Stimulated activated CD4-positive, alpha-beta T cell treated with anti-CD3 and anti-CD28 coated beads, Interleukin-15, amount 100 ng/mL, for 48 hours (primary cell): ENCODE measurements at places on chromosomes 2 and 18.

DNA sequence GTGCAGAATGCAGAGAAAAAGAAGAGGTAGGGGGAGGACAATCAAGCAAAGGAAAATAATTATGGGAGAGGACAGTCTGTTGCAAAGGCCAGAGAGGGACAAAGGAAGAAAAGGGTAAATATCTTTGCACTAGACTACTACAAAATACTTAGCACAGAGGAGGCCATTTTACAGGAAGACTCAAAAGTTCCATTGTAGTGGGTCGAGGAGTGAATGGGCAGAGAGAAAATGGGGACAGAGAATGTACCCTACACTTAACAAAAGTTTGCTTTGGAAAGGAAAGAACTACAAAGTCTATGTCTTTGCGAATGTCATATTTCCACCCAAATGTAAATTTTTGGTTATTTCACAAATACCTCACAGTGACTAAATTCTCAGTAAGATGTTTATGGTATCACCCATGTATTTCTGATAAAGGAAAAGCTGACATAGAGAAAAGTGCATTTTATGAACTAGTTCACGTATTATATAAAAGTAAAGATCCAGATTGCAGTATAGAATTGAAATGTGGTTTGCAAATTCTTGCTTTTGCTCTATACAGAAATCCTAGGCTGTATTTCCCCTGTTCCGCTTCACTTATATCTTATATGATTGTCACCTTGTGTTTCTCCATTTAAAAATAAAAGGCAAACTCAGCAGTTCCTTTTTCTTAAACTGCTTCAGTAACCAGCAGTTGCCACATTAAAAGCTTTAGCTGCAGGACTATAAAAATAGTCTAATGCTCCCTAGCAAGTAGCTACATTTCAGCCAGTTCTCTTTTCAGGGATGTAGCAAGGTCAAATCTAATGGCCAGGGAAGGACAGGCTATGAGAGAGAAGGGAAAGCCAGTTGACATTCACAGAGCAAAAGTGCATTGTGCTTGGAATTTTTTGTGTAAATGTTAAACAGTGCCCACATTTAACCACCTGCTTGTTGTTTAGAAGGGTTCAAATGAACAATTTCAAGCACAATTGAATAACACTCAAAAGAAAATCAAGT lies 79.7 kb upstream of the CYTIP start:
- no peak for DNase-seq

GRCh38 chr2:69893684-69894551 lies at the start of gene SNRNP27:
Gene SNRNP27 (plus strand): TSS chr2:69893956. CDS start chr2:69893985, 29 bp downstream.
- DNase-seq: peak; percentile 74

DNA sequence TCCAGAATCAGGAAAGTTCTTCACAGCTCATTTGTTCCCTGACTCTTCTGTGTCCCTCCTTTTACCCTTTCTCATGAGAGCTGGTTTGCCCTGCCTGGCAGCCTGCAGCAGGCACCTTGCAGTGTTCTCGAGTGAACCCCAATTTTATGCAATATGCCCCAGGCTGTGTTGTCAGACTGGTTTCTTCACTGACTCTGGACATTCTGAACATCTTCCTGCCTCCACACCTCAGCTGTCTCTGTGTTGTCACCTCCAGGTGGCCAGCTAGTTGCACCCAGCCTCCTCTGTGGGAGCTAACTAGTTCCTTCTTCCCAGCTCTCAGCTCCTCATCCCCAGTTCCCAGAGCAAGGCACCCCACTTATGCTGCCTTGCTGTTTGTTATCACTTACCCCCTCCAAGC lies 5.5 kb downstream of the SETBP1 start:
- no peak for DNase-seq

DNA sequence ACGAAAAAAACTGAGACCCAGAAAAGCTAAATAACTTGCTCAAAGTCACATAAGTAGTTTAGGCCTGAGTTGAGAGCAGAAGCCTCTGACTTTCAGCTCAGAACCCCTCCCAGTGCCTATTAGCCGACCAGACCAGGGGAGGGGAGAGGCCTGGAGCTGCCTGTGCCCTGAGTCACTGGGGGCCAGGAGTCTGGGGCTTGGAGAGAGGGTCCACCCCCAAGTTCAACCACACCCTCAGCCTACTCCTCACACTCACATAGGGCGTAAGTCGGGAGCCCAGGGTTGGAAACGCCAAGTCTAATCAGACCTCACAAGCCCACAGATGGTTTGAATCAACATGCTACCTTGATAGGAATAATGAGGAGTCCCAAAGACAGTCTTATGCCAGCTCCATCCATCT lies 12.6 kb upstream of the PKDCC start:
- no peak for DNase-seq

DNA sequence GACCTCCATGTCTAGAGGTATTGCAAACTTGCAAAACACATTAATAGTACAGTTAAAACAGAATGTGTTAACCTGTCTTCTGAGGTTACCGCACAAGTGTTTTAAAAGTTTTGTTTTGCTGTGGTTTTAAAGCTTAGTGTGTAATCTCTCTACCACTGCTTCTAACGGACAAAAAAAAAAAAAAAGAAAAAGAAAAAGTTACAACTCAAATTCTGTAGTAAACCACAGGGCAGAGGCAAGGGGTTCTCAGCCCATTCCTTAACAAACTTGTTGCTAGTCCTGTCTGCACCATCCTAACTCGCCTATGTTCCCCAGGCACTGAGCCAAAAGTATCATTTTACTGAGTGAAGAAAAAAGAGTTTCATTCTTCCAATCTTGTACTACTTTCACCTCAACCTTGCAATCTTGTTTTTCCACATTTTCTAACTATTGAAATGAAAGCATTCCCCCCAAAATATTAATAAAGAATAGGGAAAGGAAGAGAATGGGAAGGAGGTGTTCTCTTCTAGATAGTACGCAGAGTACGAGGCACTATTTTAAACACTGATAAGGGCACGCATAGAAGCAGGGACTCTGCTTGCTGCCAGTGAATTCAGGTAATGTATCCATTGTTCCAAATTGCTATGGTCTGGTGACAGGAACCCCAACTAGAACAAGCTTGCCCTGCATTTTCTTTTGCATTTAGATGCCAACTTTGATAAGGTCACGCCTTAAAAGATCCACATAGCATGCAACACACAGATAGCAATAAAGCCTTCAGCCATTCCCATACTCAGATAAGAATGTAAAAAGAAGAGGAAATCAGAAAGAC lies 47.1 kb downstream of the IKZF2 start:
- no peak for DNase-seq

- no peak for DNase-seq
These were observed 48.9 kb downstream of the TSN start for GRCh38 chr2:121804340-121804739.

GRCh38 chr18:58212274-58212673 lies 168.2 kb downstream of the NEDD4L start:
- DNase-seq: no peak

DNA sequence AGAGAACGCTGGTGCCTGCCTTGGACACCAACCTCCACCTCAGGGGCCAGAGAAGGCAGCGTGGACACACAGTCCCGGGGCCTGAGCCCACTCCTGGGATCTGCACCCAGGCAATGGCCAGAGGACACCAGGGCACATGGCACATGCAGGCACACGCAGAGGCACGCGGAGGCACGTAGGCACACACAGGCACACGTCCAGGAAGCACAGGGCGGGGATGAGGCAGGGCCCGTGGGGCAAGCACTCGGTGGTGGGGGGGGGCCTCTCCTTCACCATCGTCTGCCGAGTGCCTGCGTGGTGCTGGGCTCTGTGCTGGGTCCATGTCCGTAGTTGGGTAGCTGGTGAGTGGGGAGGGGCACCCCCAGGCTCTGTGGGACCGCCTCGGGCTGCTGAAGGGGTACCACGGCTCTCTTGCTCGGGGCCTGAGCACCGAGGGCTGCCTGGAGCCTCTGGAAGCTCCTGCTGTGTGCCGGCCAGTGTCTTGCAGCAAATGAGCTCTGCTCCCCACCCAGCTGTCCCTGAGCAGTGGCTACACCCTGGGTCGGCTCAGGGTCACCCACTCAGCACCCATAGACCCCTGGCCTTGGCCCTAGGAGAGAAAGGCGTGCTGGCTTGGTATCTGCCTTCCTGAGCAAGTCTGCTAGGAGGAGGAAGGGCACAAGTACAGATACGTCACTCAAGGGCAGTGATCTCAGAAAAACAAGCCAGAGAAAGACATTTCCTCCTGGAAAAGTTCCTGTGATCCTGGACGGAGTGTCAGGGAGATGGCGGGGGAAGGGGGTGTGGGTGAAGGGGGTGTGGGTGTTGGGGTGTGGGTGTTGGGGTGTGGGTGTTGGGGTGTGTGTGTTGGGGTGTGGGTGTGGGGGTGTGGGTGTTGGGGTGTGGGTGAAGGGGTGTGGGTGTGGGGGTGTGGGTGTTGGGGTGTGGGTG lies 26.4 kb downstream of the RTP5 start:
- no peak for DNase-seq

DNA sequence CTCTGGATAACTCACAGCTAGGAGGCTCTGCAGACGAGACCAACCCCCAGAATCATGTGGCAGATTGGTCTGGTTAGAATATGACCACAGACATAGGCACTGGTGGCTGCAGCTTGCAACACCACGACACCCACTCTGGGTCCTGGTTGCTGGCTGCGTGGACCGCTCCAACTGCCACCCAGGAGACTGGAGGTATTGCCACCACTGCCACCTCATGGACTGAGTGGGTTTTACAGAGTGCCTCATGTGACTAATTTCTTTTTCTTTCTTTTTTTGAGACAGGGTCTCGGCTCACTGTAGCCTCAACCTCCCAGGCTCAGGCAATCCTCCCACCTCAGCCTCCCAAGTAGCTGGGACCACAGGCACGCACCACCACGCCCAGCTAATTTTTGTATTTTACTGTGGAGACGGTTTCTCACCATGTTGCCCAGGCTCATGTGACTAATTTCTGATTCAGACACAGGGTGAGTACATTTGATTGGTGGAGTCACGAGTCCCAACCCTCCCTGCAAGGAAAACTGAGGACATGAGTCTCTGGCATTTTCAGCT lies 29.9 kb upstream of the NT5DC4 start:
- peak; percentile 41 for DNase-seq

DNA sequence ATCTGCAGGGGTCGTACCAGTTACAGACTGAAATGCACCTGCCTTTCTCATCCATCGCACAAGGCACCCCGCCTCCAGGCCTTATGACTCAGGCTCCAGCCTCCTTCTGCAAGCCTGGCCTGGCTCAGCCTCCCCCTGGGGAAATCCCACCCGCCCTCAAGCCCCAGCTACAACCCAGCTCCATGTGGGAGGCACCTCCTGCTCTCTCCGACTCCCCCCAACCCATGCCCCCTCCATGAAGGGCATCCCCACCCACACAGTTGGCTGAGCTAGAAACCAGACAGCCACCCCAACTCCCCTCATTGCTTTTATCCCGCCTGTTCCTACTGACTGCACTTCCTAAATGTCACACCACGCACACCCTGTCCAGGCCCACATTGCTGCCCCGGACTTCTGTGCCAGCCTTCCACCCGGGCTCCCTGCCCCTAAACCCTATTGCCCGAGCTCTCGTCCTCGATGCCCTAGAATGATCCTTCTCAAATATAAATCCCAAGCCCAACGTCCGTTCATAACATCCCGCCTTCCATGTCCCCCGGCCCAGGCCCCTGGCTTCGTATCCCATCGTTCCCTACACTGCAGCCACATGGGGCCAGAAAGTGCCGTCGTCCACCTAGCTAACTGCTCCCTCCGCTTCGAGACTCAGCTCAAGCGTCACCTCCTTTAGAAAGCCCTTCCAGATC lies 9.9 kb downstream of the DNMT3A start:
- DNase-seq: no peak

GRCh38 chr2:169768262-169768995 lies 30.2 kb upstream of the SSB start:
- DNase-seq: peak; percentile 6

- no peak for DNase-seq
These were observed 298.5 kb downstream of the ZNF521 start for GRCh38 chr18:25053466-25053865.

GRCh38 chr2:120679526-120679925 lies 56.1 kb upstream of the GLI2 start:
- DNase-seq: no peak

GRCh38 chr18:3594760-3595368 lies 144.9 kb downstream of the TGIF1 start:
- DNase-seq: no peak

GRCh38 chr2:119545754-119546446 lies 1.7 kb downstream of the CFAP221 start:
- DNase-seq: no peak

DNA sequence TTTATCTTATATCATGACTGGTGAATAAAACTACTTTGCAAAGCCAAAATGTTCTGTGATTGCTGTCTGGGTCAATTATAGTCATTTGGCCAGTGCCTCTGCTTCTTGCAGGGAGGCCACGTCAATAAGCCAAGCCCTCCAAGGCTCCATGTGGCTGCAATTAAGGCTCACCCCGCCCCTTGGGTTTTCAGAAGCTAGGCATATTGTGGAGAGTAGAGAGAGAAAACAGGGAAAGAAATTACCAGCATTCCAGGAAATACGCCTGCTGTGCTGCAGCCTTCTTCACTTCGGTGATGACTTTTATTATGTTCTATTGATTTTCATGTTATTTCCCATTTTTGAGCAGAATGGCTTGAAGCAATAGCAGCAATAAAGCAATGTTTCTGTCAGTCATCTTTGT lies 319.7 kb downstream of the SOX11 start:
- no peak for DNase-seq

DNA sequence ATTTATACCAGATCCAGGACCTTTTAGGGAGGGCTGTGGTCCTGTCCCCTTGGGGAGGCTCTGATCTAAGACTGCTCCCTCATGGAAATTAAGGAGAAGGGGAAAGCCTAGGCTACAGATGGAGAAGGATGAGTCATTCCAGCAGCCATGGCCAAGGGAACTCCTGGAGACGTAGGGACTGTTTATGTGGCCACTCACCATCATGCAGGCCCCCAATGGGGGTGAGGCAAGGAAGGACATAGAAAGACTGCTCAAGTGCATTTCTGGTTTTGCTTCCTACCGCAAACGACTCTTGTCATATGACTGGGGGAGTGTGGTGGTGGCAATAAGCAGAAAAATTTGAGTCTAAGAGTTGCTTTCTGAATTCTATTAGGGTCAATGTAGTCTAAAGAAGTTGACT lies 54.0 kb upstream of the CYP1B1 start:
- DNase-seq: no peak

- DNase-seq: no peak
These were observed 50.0 kb downstream of the RBBP8 start for GRCh38 chr18:22983175-22983574.

- no peak for DNase-seq
These were observed 130.8 kb downstream of the SMAD7 start for GRCh38 chr18:48819781-48820482.

DNA sequence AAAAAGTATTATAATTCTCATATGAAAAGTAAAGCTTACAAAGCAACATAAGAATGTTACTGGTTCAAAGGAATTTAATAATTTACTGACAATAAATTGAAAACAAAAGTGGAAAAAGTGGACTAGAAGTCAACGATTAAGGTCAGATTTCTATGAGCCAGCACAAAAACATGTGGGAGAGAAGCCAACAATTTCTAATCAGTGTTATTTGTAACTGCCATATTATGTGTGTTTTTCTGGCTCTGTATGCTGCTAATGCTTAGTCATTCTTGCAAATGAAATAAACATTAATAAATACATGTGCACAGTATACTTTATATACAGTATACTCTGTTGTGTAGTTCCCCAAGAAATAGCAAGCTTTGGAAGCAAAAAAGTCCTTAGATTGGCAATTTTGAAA lies 301.3 kb upstream of the RGPD4 start:
- no peak for DNase-seq

GRCh38 chr2:152587187-152587947 lies 129.9 kb downstream of the PRPF40A start:
- DNase-seq: no peak

- no peak for DNase-seq
These were observed 54.9 kb downstream of the VRK2 start for GRCh38 chr2:58101500-58101899.

GRCh38 chr2:231664727-231665126 lies 43.6 kb upstream of the PTMA start:
- DNase-seq: no peak

GRCh38 chr2:10285191-10285555 lies 17.5 kb upstream of the HPCAL1 start:
- DNase-seq: no peak
